ENCODE measurements at places on chromosomes 12 and 14.

DNA sequence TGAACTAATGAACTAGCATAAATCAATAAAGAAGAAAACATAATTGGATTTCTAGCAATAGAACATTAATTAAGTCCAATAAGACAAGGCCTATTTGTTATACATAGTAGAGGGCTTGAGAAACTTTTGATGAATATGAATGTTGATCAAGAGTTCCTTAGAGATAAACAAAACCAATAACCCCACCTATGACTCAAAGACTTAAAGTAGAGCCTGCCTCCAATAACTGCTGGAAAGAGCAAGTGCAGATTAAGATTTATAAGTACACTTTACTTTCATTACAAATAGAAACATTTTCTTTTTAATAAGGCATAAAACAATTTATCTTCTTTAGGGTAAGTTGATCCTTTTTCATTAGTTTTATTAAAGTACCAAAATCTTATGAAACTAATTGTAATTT is 185.7 kb downstream of the SRGAP1 start:
- peak; percentile 17 for DNase-seq

DNA sequence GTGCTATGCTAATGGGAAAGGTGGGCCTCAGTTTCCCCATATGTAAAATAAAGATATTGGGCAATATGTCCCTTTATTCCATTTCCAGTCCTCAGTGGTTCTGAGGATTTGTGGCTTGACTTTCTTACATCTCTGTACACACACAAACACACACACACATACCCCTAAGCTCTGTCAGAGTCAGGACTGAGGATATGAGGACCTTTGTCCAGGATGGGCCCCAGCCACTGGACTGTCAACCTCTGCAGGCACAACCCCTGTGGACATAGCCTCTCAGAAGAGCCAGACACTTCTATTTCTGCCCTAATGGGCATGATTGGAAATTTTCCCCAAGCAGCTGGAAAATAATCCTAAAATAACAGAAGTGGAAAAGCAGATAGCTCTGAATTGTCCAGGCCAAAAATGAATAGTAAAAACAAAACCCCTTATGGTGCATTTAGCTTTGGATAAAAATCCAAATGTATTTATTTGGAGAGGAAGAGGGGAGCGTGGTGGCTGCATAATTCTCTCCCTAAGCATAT is 50.2 kb downstream of the RIN3 start:
- DNase-seq, result no peak

- no peak for DNase-seq
These were observed at the start of gene PSMB11 for GRCh38 chr14:23042162-23042965. Gene PSMB11, plus strand, starts transcription at chr14:23042212. Its CDS starts 14 bp downstream, at chr14:23042226.

GRCh38 chr14:52724360-52724644 is 5.7 kb upstream of the STYX start:
- DNase-seq, result no peak

- DNase-seq, result no peak
These were observed 30.1 kb downstream of the DACT1 start for GRCh38 chr14:58667900-58668299.

DNA sequence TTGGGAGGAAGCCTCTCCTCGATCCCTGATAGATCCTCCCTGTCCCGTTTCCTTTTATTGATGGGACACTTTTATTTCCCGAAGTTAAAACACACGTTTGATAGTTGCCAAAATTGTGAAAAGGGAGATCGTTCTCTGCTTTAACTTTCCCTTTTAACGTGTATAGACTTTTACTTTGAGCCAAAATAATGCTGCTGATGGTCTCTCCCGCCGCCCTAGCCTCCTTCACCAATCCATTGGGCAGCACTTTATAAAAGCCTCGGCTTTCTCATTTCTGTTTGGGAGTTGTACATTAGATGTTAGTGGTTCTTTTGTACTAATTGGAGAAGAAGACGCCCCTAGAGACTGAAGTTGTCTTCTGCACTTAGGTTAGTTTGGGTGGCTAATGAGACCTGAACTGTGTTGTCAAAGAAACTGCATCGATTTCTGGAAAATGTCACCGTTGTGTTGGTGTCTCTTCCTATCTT is 1.4 kb downstream of the TMTC2 start:
- DNase-seq, result peak; percentile 18

DNA sequence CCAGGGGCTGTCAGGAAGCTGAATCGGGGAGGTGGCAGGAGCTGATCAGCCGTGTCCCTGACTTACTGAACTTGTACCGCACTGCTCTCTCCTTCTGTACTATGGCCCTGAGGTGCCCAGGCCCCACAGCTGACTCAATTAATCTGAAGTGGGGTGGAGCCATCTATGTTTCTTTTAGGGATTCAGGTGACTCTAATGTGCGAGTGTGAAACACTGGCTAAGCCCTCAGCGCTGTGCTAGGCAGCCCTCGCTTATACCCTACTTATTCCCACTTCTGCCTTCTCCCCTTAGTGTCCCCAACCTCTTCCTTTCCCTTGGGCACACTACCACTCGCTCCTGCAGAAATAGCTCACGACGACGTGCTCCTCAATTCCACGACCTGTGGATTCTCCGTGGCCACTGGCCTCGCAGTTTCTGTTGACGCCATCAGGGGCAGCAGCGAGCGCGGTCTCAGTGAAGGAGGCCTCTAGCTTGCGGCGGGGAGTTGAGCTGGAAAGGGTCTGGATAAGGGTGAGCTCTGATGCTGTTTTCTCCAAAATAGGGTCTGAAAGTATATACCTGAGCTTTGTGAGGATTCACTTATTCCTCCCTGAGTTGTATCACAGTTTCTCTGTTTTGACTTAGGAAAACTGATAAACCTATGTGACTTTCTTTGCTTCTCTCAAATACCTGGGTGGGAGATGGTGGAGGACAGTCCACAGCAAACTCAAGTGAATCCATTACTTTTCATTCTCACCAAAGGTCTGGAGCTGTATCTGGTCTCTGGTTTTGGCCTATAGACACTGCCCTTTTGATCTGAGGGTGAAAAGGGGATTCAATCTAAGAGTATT is 167.6 kb downstream of the SLC41A2 start:
- DNase-seq, result peak; percentile 6
